ENCODE measurements at places on chromosomes 7 and 10.

DNA sequence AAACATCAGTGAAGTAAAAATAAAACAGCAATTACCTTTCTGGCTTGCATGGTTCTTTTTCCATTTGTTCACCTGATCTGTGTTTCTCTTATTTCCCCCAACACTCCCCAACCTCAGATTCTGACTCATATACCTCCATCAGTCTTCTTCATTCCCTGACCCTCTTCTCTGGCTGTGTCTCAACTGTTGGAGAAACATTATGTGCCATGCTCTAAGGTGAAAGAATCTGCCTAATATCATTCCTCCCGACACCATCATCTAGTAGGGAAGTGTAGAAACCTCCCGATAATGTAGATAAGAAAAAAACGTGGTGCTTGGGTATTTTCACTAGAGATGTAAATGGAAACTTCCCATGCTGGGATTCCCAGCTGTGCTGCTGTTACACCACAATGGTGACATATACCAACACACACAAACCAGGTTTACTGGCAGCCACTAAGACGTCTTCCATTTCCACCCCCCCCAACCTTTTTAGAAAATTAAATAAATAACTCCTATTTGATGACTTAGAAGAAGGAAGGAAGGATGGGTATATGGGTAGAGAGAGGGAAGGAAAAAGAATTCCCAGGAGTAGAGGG, 63.4 kb downstream of the OSBPL3 start:
- DNase-seq: no peak

DNA sequence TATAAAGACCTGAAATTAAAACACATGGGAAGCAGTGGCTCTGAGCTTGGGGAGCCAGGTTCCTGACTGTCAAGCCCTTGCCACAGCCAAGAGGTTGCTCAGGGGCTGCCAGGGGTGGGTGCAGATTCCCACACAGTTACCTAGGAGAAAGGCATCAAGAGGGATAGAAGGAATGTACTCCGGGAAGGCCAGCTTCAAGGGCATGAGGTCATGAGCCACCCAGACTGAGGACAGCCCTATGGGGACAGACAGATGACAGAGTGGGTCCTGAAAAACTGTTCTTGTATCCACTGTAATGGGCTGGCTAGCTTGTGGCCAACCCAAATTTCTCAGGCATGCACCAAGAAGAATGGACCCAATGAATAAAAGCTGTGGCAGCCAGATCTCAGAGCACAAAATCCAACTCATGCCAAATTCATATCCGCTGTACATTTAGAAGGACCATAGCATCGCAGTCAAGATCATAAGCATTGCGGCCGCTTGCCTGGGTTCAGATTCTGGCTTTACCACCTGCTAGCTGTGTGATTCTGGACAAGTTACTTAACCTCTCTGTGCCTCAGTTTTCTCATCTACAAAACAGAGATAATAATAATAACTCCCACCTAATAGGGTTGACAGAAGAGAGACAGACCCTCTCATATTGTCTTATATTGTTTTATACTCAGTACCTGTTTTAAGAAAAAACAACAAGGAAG, 44.9 kb upstream of the KCNMA1 start:
- DNase-seq: no peak

- no peak for DNase-seq
These were observed 323.1 kb upstream of the GALNT17 start for GRCh38 chr7:70808876-70809275.

DNA sequence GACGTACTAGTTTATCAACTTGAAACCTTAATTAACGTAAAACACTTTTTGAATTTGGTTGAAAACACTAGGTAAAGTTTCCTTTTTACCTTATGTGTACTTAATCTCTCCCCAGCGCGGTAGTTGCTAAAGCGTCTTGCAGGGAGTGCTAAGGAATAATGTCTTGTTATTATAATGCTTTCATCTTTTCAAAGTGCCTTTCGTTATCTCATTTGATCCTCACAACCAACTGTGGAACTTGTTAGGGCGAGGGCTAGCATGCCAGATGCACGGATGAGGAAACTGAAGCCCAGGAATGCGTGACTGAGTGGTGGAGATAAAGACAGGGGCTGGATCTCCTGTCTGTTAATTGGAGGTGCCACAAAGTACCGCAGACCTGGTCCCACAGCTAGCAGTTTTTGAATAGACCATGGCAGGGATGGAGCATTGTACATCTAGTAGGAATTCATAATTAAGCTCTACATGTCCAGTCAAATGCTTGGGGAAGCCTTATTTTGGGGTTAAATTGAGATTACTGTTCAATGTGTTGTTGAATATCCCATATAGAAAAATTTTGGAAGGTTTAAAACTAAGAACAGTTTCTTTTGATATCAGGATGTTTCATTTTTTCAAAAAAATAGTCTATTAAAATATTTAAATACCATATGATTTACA, 234.3 kb downstream of the SH2D4B start:
- no peak for DNase-seq

DNA sequence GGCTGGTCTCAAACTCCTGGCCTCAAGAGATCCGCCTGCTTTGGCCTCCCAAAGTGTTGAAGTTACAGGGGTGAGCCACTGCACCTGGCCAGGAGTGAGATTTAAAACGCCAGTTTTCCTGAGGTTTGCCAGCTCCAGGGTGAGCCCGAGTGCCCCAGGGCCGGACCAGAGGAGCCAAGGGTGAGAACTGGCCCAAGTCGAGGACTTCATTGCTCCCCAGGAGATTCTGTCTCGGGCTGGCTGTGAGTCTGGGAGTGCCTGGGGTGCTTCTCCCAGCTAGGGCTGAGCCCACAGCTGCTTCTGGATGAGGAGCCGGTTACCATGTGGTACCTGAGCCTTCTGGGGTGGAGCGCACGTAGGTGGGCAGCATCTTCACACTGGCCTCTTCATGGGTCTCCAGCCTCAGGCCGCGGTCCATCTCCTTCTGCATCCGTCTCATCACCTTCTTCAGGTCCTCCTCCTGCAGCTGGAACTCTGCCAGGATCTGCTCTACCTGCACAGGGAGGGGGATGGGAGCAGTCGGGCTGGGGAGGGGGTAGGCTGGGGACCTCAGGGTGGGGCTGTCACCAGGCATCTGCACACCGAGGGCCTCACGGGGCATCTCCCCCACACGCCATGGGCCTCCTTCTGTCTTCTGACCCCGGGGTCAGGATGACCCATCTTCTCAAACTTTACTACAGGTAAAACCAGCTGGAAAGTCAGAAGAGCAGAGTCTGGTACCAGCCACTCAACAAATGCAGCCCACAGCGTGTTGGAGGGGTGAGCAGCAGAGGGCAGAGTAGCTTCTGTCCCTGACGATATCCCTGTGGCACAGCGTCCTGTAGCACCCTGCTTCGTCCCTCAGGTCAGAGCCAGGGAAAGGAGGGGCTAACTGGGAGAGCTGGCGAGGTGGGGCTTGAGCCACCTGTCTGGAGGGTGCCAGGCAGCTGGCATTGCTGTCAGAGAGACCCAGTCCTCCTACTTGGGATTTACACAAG, 12.1 kb upstream of the MYL7 start:
- DNase-seq: no peak

GRCh38 chr10:61832866-61833481, 68.5 kb upstream of the ARID5B start:
- DNase-seq: peak; percentile 26

DNA sequence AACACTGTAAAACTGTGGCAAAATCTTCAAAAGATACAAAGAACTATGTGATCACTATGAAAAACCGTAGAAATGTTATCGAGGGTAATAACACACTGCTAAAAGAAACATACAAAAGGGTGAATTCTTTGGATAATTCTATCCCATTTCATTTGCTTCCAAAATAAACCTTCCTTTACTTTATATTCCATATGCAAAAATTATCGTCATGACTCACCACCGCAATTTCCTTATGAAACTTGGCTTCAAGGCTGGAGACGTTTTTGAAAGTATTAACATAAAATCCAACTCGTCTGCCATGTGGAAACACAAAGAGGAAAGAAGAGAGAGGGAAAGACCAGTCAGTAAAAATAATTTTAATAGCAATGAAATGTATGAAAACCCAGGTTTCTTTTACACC, 165.2 kb downstream of the AMPH start:
- DNase-seq: peak; percentile 34

DNA sequence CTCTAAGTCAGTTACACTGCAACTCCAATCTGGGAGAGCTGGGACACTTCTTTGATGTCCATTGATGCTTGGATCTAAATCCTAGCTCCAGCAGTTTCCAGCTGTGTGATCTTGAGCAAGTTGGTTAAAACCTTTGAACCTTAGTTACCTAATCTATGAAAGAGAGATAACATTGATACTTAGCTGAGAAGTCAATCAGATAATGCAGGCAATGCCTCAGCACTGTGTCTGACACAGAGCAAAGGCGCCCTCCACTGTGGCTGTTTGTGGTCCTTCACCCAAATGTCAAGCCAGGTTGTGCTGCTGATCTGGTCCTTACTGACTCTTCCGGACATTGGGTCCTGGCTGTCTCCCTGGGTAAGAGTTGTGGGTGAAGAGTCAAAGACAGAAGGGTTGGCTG, 20.2 kb downstream of the DNTT start:
- DNase-seq: no peak

DNA sequence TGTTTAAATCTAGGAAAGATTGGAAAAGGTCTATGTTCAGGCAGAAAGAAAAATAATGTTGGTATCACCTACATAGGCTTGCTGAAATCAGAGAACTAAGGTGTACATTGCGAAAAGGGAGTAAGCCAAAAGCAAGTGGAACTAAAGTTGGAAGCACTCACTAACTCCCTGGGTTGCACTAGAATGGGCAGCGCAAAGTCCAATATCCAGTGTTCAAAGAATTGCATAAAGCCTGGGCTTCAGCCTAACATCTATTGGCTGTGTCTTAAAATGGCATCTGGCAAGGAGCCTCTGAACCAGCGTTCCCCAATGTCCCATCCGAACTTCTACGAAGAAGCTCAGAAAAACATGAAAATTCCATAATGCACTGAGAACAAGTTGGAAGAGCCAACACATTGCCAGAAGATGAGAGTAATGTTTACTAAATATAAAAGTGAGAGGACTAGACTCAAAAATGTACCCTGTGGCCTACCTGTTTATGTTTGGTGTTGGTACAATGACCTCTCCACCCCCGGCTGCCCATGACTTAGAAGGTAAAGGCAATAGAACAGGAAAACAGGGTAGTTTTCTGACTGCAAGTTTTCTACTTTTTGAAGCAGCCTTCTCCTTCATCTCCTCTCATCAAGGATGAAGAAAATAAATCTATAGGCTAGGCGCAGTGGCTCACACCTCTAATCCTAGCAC, 275.9 kb upstream of the GHITM start:
- DNase-seq: no peak

GRCh38 chr10:90087197-90088023, 386.0 kb downstream of the KIF20B start:
- peak; percentile 24 for DNase-seq

DNA sequence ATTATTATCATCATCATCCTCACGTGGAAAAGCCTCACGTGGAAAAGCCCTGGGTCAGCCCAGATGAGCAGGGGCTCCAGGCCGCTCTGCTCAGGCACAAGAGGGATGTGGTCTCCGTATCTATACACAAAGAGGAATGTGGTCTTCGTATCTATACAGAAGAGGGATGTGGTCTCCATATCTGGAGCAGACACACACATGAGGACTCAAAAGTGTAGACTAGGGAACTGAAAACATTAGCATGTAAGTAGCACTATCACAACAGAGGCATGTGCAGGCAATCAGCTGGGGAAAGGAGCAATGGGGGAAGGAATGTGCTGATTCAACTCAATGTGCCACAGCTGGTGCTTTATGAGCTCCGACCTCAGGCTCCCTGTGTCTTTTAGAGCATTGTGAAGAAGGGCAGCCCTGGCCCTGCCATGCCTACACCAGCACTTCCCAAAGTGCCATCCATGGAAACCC, 86.5 kb downstream of the PLXNA4 start:
- DNase-seq: no peak

DNA sequence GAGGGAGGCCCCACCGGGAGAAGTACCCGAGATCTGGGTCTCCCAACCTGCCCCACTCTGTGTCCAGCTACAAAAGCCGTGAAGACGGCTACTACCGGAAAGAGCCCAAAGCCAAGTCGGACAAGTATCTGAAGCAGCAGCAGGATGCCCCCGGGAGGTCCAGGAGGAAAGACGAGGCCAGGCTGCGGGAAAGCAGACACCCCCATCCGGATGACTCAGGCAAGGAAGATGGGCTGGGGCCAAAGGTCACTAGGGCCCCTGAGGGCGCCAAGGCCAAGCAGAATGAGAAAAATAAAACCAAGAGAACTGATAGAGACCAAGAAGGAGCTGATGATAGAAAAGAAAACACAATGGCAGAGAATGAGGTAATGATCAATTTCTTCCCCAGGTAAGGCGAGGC, 59.1 kb upstream of the PDCD4 start:
- DNase-seq: no peak

- DNase-seq: no peak
These were observed 159.3 kb downstream of the BMPER start for GRCh38 chr7:34064519-34065158.

GRCh38 chr10:91677911-91678310, 45.0 kb upstream of the PPP1R3C start:
- DNase-seq: no peak

DNA sequence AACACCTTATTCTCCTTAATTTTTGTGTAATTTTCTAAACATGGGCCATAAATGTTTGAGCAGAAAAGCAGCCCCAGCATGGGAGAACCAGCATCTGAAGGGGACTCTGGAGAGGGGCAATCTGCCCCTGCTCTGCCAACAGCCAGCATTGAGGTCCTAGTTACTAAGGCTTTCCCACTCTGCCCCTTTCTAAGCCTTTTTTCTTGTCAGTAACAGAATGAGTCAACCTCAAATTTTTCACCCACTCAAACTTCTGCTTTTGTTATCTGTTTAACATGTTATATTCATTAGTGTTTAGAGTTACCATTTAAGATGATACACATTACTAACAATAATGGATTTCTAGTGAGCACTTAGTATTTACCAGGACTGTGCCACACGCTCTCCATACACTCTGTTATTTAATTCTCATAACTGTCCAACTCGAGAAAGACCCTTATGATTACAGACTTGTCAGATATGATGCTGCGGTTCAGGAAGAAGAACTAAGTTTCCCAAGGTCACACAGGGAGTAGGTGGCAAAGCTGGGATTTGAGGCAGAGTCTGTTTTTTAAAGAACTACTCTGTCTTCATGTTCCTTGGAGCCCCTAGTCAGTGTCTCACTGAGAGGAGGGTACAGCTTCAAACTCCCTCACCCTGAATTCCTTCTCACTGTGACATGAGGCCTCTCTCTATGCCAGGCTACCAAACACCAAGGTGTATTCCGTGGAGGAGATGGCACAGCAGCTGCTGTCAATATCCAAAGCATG, 19.9 kb upstream of the GPAM start:
- peak; percentile 27 for DNase-seq

GRCh38 chr7:28835800-28836199, 122.3 kb downstream of the TRIL start:
- DNase-seq: peak; percentile 24

DNA sequence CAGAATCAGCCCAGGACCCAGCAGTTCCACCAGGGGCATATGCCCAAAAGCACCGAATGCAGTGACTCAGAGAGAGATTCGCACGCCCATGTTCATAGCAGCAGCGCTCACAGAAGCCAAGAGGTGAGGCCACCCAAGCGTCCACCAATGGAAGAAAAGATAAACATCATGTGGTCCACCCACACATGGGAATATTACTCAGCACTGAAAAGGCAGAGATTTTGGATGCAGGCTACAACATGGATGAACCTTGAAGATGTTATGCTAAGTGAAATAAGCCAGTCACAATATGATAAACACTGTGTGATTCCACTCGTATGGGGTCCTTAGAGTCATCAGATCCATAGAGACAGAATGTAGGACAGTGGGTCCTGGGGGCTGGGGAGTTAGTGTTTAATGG, 427.4 kb downstream of the DNAJB6 start:
- no peak for DNase-seq

Data from astrocyte of the hippocampus (primary cell).